T-helper 1 cell (primary cell): ENCODE measurements at places on chromosomes 7 and 10.

DNA sequence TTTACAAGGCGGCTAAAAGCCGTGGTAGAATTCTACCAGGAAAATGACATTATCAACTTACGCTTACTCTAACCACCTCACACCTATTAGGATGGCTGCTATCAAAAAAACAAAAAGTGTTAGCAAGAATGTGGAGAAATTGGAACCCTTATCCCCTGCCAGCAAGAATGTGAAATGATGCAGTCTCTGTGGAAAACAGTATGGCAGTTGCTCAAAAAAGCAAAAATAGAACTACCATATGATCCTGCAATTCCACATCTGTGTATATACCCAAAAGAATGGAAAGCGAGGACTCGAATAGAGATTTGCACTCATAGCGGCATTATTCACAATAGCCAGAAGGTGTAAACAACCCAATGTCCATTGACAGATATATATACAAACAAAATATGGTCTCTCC, 61.3 kb downstream of the KIF5B start:
- DNase-seq, result no peak

- no peak for DNase-seq
Observed at GRCh38 chr7:130946114-130946513, 212.1 kb upstream of the KLF14 start.

DNA sequence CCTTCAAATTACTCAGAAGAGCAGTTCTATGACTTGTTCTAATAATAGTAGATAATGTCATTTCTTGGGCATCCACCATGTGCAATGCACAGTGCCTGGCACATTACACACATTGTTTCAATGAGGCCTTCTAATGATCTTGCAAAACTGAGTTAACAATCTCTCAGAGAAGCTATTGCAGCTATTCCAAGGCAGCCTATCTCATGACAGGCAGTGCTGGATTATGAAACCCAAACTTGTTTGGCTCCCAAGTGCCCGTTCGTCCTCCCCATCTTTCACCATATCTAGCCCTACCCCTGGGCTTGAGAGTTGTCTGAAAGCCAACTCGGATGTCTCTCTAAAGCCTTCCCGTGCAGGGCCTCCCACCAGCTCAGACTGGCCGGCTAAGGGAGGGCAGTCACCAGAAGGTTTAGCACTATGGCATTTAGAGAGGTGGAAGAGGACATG, 405.1 kb downstream of the PLXNA4 start:
- DNase-seq, result no peak

DNA sequence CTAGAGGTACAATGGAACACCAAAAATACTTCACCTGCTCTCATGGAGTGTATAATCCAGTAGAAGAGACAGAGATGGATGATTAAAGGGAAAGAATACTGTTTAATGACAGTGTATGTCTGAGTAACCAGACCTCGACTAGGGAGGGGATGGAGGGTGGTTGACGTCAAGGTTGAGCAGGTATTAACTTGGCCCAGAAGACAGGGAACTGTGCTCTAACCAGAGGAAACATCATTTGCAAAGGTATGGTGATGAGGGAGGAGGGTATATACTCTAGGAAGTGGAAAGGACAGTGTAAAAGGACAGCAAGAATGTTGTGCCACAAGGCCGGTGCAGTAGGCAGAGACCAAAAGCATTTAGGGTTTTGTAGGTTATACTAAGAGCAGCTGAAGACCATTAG, 2.9 kb downstream of the MIOS start:
- no peak for DNase-seq

DNA sequence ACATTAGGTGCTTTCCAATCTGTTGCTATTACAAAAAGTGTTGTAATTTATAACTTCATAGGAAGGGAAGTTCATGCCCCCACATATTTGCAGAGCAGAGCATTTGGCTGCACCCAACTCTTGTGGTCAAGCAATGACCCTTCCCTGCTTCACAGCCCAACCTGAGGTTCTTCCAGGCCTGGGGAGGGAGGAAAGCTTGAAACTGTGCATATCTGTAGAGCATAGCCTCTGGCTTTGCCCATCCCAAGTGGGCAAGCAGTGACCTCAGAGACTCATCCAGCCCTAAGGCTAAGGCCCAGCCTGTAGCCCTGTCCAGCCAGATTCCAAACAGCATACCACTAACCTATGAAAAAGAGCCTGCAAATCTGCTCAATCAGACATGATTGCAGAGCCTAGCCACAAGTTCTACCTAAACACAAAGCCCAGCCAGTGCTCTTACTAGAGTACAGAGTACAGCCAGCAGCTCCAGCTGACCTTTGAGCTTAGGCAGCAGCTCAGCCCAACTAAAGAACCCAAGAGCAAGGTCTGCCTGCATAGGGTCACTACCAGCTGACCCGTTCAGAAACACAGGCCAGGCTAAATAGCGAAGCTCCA, 14.4 kb upstream of the GSTK1 start:
- no peak for DNase-seq

- DNase-seq, result no peak
Observed at GRCh38 chr10:8073691-8074416, 19.4 kb downstream of the GATA3 start.
